ENCODE measurements at places on chromosomes 16 and 17.
A peak's percentile ranks its signal among the peaks of the same experiment; 100 is the strongest.

DNA sequence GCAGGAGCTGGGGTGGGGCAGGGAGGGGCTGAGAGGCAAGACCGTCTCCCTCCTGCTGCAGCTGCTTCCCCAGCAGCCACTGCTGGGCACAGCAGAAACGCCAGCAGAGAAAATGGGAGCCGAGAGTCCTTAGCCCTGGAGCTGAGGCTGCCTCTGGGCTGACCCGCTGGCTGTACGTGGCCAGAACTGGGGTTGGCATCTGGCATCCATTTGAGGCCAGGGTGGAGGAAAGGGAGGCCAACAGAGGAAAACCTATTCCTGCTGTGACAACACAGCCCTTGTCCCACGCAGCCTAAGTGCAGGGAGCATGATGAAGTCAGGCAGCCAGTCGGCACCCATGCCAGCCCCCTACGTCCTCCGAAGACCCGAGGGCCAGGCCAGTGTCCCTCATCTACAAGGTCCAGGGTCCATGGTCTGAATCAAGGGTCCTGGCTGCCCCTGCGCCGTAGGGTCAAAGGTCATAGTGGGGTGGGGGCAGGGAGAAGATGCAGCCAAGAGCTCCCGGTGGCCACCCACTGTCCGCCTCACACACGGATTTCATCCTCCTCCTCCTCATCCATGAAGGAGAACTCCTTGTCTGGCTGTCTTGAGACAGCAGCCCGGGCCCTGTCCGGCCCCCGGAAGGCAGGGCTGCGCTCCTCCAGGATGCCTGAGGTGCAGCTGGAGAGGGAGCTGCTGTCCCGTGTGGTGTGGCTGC is 23.4 kb upstream of the CPSF4L start:
- DNase-seq, result no peak

GRCh38 chr17:2146132-2146871 is 91.4 kb downstream of the HIC1 start:
- DNase-seq, result no peak

DNA sequence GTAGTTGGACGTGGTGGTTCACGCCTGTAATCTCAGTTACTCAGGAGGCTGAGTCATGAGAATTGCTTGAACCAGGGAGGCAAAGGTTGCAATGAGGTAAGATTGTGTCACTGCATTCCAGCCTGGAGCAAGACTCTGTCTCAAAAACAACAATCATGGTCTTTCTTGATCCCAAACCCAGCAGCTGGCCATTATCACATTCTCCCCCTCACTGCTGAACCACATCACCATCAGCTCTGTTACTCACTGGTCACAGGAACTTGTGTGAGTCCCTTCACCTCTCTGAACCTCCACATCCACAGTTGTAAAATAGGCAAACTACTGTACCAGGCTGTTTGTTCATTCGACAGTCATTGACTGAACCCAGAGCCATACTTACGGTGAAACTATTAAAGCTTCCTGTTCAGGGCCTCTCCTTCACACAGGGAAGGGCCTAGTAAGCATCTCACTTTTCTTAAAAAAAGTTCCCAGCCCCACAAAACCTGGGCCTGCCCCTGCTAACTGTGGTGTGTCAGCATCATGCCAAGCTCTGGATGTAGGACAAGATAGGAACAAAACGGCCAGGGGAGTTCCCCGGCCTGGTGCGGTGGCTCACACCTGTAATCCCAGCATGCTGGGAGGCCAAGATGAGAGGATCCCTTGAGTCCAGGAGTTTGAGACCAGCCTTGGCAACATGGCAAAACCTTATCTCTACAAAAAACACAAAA is 104.7 kb downstream of the COPRS start:
- DNase-seq, result no peak

- DNase-seq, result peak; percentile 86
Measured at GRCh38 chr16:14286368-14287230, 215.5 kb downstream of the MRTFB start.

GRCh38 chr17:4858882-4859260 is 25.7 kb downstream of the MINK1 start:
- no peak for DNase-seq

DNA sequence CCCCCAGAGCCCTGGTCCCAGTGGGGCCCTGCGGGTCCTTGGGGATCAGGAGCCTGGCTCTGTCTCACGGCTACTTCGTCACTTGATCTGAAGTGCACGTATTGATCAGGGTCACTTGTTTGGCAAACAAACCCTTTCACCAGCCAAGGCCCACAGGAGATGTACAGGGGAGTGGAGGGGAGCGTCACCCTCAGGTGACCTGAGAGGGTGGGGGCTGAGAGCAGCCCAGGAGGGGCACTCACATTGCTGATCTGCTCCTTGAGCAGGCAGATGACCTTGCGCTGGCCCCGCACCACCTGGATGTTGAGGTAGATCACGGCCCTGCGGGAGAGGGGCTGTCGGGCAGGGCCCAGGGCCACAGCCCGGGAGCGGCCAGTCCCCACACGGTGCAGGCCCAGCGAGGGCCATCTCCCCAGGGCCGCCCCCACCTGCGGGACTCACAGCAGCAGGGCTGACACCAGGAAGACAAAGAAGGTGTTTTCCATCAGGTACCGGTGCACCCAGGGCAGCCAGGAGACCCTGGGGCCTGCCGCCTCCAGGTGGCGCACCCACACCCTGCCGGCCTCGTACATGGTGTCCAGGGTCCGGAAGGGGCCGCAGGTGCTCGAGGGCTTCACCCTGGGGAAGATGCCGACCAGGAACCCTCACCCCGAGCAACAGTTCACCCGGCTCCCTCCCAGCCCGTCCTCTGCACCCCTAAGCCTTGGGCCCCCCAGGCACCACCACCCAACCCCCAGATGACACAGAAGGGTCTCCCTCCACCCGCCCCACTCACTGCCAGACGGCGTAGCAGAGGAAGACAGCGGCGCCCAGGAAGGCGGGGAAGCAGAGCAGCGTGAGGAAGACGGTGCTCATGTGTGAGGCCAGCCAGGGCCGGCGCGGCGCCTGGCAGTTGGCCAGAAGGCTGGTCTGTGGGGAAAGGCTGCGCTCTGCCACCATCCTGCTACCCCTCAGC is 11.3 kb downstream of the TMC6 start:
- DNase-seq, result no peak

DNA sequence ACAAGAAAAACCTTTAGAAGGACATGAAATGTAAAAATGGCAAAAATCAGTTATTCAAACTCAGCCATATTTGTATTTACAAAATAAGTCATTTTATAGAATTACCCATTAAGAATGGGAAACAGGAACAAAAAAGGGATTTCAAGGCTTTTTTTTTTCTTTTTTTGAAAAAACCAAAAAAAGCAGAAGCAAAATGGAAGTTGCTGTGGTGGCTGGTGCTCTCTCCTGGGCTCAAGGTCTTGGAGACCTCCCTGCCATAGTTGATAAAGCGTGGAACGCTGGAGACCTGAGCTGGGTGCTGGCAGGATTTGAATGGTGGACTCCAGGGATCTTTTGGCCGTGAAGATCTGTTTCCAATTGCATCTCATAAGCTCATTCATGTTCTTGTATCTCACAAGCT is 3.1 kb downstream of the PLCG2 start:
- DNase-seq, result no peak

- no peak for DNase-seq
Measured at GRCh38 chr16:56632156-56632847, at the start of gene MT1M. Gene MT1M (plus strand): TSS chr16:56632659. CDS start chr16:56632732, 73 bp downstream.

DNA sequence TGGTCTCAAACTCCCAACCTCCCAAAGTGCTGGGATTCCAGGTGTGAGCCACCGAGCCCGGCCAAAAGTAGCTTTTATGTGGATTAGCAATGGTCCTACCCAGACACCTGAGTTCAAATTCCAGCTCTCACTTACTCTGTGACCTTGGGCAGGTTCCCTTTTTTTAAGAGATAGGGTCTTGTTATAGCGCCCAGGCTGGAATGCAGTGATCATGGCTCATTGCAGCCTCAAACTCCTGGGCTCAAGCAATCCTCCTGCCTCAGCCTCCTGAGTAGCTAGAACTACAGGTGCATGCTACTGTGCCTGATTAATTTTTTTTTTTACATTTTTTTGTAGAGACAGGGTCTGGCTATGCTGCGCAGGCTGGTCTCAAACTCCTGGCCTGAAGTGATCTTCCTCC is 16.6 kb downstream of the HDAC5 start:
- DNase-seq, result no peak

DNA sequence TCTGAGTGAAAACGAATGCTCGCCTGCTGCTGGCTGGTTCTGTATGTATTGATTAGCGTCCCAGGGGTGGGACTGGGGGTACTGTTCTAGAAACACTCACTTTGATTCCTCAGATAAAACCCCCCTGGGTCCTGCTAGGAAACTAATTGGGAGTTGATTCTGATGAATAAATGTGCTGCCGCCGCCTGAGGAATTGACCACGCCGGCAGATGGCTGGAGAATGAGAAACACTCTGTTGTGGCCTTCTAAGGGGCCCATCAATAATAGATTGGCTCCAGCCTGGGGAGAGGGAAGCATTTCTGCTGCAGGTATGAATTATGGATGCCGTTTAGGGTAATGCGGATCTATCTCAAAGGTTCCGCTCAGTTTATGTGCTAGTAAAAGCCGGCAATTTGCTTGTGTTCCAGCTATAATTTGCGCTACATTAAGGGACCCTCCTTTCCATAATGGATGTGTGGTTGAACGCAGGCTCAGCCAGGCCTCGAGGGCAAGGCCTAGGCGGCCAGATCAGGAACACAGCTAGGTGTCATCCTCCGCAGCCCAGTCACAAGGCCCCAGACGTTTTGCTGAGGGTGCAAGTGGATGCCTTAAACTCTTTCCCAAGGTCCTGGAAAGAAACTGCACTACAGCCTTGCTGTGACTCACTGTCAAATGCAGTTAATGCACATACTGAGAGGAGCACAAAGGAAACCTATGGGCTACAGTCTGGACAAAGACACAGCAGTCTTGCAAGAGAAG is 132.2 kb upstream of the HS3ST2 start:
- DNase-seq, result no peak

DNA sequence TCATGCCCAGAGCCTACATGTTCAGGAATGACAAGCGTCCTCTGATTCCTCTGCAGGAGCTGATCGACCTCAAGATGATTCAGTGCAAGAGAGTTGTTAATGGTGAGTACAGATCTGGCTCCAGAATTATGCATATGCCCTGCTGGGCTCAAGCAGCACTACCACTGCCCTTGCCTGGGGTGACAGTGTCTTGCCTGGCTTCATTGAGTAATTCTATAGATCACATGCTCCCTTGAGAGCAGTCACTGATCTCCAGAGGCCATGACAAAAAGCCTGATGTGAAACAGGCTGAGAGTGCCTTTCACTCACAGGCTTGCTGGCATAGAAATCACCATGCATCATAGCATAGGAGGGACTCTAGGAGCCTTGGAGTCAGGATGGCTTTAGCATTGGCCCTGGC is 26.4 kb downstream of the DUS2 start:
- no peak for DNase-seq

DNA sequence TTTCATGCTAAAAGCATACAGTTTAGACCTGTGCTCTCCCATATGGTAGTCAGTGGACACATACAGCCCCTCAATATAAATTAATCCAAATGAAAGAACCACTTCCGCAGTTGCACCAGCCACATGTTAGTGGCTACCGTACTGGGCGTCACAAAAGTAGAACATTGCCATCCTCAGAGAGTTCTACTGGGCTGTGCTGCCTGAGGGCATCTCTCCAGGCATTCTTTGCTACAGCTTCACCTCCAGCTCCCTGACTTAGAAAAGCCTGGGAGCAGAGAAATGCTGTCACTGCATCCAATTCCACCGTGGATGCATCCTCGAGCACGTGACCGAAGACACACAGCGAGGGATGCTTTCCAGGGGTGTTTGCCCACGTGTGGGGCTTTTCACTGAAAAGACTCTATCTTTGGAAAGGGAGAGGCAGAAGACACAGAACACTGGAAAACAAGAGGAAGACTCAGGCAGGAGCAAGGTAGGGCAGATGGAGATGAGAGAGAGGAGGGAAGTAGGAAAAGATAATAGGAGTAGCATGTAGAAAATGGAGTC is 86.4 kb downstream of the GAS7 start:
- DNase-seq, result no peak

- DNase-seq, result no peak
Measured at GRCh38 chr17:83162035-83162745, 82.8 kb downstream of the METRNL start.

DNA sequence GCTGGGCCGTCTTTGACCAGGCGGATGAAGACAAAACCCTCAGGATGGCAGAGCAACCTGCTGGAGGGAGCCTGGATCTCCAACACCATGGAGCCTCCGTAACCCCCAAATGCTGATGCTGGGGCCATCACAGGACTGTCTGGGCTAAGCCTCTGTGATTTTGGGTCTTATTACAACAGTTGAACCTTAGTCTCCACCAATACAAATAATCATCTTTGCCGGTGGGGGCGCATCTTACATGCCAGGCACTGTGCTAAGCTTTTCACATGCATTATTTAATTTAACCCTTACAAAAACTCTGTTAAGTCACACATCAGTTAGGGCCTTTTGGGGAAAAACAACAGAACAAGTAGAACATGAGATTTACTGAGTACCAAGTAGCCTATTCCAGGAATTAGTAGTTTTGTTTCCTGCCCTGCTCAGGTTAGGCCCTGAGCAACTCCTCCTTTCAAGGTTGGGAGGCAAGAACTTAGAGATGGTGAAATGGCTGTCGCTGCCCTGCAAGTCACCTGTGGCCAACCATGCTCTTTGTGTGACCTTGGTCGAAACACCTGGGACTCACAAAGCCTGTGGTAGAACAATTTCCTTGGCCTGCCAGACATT is 8.9 kb upstream of the ITGAM start:
- no peak for DNase-seq

DNA sequence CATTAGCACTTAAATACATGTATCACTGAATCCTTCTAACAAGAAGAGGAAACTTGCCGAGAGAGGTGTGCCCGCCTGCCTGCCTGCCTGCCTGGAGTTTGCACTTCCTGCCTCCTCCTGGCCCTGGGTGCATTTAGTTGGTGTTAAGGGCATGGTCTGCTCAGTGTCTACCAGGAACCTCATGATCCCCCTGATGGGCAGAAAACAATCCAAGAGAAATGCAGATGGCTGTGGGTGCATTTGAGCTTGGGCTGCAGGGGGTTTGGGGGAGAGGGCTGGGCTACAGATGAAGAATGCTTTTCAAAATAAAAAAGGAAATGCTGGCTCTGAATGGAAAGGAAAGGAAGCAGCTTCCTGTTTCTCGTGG is 10.1 kb downstream of the KSR1 start:
- DNase-seq, result no peak

- no peak for DNase-seq
Measured at GRCh38 chr16:89007371-89008249, 30.6 kb upstream of the CBFA2T3 start.

DNA sequence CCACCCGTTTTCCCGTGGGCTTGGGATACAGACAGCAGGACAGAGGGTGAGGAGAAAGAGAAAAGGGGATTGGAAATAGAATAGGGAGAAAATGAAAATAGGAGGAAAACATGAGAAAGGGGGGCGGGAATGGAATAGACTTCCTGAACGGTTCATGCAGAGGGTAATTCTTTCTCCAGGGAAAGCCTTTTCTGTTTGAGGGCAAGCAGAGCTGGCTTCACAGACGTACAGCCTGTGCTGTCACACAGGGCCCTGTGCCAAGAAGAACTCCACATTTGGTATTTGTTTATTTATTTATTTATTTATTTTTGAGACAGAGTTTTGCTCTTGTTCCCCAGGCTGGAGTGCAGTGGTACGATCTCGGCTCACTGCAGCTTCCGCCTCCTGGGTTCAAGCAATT is 12.0 kb downstream of the MILR1 start:
- DNase-seq, result no peak

DNA sequence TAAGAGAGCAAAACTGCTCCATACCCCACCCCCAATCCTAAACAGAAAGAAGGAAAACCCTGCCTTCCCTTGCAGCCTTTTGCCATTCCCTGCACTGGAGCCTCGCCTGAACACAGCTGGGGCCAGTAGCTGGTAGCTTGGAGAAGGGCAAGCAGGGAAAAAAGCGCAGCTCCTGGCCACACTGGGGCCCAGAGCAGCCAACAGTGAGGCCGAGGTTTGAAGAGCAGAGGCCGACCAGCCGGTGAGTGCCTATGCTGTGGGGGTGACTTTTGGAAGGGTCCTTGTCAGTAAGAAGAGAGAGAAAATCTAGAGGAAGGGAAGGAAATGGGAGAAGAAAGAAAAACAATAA is 3.2 kb upstream of the HOXB9 start:
- DNase-seq, result no peak

All from erythroblast (primary cell).